ENCODE measurements at places on chromosomes 6 and 20. TPM values are rescaled to one million over a fixed set of nuclear protein-coding genes. Genes with fewer than 3 reads are reported as not detected.

- H3K27ac ChIP-seq, result no peak overlapping the region
- H3K4me3 ChIP-seq, result no peak overlapping the region
- DNase-seq, result no peak
- no peaks in the 10 kb centered on the region for H3K4me1 ChIP-seq
- no peaks in the 10 kb centered on the region for H3K36me3 ChIP-seq
These were observed 669.9 kb upstream of the ID4 start for GRCh38 chr6:19167251-19167650.

- no peaks in the 10 kb centered on the region for H3K36me3 ChIP-seq
- no peak overlapping the region for H3K27ac ChIP-seq
These were observed 44.2 kb upstream of the MAP3K7 start for GRCh38 chr6:90631046-90631445.

- DNase-seq, result no peak
- no peaks in the 10 kb centered on the region for H3K4me1 ChIP-seq
- no peak overlapping the region for H3K27ac ChIP-seq
- no peak overlapping the region for H3K4me3 ChIP-seq
- H3K36me3 ChIP-seq, result no peaks in the 10 kb centered on the region
These were observed 364.6 kb upstream of the SULF2 start for GRCh38 chr20:48149902-48150301.

The PRRT1 gene
- total RNA-seq, result 3.6 TPM

The ZNF391 gene
- total RNA-seq, result 2.6 TPM

The MARCKS gene
- total RNA-seq, result 75.6 TPM

The CGA gene
- not detected for total RNA-seq

Data from aorta (tissue), 5 donors.